ENCODE measurements at places on chromosomes 1 and 21.

DNA sequence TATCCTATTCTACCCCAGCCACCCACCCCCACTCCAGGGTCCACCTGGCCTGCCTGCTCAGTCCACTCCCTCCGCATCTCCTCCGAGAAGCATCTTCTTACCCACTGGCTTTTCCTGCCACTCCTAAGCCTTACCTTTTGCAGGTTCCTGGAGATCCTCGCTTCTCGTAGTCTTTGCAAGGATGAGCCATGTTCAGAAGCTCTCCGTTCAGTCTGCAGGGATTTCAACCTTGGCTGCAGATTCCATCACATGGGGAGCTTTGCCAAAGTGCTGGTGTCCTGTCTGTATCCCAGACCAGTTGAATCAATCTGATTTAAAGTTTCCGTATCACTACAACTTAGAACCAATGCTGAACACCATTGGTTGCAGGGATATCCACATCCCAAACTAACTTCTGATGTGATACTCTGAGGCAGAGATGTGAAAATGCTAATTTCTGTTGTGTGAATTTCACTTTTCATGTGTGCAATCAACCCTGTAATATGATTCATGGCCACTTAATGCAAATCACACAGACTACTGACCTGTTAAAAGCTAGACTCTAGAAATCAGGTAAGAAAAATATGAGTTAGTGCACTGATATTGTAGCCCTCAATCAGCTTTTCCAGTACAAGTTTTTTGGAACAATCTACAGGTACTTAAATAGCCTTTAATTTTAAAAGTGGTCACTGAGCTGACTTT is 61.9 kb downstream of the CAPN2 start:
- DNase-seq = no peak

GRCh38 chr1:13807209-13807608 is 107.2 kb downstream of the PRDM2 start:
- DNase-seq = peak; percentile 55

- DNase-seq = no peak
These were observed 2.0 kb downstream of the OPRD1 start for GRCh38 chr1:28813931-28814465.

DNA sequence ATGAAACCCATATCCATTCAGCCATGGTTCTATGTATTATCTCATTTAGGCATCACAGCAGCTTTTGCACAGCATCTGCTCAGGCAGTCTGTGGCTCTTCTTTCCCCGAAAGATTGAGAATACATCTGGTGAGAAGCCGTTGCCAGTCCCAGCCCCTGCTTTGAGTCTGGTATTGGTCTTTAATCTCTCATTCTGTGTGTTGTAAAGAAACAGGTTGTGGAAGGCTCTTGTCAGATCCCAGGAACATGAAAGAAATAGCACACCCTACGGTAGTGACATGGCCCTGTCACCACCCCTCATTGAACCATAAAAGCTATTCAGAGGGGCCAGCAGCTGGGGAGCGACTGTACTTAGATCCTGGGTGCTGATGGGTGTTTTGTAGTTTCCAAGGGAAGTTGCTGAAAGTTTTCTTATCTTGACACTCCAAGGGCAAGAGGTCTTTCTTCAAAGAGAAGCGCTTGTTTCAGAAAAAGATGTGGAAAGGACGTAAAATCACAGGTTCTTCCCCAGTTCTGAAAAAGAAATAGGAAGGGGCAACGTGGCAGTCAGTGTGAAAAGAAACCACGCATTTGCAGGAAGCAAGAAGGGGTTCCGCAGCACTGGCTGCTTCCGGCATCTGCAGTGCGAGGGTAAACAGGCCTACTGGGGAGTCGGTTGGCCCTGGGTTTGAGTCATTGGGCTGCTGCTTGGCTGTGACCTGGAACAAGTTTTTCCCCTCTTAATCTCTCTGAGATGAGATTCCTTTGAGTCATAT is 145.0 kb downstream of the DHRS3 start:
- DNase-seq = no peak

GRCh38 chr1:187078916-187079315 is 250.2 kb downstream of the PLA2G4A start:
- no peak for DNase-seq

GRCh38 chr1:213550804-213551203 is 437.0 kb upstream of the PROX1 start:
- DNase-seq = no peak

- DNase-seq = no peak
These were observed 18.3 kb downstream of the EDN2 start for GRCh38 chr1:41466146-41466545.

DNA sequence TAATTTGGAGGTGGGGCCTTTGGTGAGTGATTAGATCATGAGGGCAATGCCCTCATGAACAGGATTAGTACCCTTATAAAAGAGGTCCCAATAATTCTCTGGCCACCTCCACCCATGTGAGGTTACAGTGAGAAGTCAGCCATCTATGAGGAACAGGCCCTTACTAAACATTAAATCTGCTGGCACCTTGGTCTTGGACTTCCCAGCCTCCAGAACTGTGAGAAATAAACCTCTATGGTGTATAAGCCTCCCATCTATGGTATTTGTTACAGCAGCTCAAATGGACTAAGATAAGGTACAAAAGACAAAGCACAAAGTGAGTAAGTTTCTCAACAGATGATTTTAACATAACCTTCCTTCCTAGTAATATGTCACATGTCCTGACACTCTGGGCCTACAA is 22.3 kb downstream of the NRIP1 start:
- DNase-seq = no peak

GRCh38 chr1:167293057-167293456 is 72.4 kb downstream of the POU2F1 start:
- no peak for DNase-seq

DNA sequence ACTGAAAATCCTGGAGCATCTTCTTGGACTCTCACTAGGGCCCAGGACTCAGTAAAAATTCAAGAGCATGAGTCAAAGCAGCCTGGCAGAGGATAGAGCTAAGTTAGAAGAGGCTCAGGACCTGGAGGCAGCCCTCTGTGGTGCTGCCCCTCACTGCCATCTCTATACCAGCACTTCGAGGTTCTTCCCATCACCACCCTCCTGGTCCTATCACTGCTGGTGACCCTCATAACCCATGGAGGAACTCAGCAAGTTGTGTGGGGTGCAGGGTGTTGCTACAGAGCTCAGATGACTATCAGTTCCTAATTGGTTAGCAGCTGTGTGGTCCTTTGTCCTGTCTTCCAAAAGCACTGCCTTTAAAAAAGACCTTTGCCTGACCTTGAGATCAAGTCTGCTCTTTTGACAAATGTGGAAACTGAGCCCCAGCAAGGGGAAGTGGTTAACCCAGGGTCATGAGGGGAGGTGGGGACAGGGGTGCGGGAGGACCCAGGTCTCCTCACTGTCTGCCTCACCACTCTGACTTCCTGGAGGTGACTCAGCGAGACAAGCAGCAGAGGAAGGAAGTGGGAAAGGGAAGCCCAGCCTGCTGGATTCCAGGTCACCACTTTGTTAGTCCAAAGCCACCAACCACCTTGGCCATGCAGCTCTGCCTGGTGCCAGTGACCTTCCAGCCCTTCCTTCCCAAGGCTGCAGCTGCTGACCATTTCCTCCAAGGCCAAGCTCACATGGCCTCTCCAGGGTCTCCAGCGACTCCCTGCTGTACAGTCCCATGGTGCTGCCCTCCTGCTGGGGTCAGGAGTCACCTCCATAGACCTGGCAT is 199.4 kb upstream of the EDN2 start:
- no peak for DNase-seq

DNA sequence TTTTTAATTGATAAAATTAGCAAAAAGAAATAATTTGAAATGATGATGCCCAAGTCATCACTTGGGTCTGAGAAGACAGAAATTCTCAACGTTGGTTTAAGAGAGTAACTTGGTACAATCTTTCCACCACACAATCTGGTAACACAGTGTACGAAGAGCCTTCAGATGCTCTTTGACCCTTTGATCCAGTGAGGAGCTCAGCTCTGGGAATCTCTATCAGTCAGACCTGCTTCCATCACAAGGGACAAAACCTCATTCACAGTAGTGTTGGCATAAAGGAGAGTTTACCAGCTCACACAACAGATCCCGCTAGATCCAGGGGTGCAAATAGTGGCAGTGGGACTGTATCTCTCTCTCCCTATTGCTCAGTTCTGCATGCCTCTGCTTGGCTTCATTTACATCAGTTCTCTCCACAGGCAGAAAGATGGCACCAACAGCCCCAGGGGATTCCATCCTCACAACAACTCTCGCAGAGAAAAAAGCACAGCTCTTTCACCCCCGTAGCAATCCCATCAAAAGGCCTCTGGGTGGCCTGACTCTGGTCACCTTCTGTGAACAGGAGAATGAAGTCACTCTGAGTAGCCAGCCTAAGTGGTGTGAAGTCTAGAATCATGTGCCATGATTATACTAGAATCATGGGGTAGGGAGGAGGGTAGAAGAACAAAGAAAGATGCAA is 119.7 kb downstream of the ZNF281 start:
- DNase-seq = peak; percentile 65

DNA sequence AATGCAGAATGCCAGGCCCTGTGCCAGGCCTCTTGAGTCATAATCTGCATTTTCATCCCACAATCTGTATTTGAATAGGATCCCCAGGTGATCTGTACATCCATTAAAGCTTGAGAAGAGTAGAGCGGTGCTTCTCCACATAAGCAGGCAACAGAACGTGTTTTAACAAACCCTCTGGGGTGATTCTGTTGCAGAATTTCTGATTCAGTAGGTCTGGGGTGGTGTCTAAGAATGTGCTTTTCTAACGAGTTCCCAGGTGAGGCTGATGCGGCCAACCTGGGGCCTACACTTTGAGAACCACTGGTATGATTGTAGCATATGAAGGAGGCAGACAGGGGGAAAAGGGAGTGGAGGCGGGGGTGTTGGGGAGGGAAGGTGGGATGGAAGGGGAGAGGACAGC is 78.4 kb upstream of the POU3F1 start:
- DNase-seq = no peak

GRCh38 chr1:192550922-192551534 is 24.5 kb upstream of the RGS1 start:
- no peak for DNase-seq

DNA sequence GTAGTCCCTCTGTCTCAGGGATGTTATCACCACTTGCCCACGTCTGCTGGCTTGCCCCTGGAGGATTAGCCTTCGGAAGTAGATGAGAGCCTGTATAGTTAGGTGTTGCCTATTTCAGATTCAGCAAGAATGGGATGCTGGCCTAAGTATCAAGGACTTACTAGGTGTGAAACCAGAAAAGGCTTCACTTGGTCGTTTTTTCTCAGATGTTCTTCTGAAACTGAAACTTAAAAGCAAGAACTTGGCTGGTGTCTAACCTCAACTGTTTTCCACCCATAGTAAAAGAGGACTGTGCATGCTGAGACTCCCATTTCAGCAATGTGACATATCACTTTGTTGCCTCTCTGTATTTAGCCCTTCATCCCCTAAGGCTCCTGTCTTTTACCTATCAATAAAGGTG is 67.0 kb upstream of the LRRC53 start:
- no peak for DNase-seq

DNA sequence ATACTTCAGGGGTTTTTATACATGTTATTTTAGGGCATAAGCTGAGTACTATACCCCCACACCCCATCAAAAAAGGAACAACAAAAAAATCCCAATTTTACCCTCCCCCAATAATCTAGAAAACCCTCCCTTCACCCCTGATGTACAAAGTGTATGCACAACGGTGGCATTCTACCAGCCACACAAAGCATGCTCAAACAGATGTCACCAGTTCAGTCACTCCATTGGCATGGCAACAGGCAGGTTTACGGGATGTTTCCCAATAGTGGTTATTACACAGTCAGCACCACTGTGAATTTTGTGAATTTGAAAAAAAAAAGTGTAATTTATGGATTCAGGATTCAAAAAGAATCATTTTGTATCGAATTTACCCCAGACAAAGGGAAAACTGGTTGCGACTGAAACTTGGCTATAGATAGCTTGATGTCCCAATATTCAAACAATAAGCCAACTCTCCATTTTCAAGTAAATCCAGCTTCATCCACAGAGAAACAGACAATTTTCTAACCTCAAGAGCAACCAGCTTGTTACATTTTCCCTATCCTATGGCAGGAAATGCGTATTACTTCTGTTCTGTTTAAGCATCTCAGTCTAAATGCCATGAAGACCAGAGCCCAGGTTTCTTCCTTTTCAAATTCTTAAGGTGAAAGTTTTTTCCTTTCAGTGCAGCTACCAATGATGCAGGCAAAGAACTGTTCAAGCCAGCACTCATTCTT is 34.0 kb upstream of the SLC45A3 start:
- DNase-seq = no peak

DNA sequence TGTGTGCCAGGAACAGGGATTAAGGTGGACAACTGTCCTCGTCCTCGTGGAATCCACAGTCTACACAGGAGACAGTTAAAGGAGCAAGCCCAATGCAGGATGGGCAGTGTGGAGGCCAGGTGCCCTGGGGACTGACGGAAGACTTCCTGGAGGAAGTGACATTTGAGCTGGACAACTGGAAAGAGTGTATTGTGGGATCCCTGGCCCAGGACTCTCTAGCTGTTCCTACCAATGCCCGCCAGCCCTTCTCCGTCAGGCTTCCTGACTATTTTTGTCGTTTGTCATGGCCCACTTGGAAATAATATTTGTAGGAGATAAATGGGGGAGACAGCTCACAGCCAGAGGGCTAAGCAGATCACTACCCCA is 235.3 kb downstream of the TOMM20 start:
- DNase-seq = no peak

DNA sequence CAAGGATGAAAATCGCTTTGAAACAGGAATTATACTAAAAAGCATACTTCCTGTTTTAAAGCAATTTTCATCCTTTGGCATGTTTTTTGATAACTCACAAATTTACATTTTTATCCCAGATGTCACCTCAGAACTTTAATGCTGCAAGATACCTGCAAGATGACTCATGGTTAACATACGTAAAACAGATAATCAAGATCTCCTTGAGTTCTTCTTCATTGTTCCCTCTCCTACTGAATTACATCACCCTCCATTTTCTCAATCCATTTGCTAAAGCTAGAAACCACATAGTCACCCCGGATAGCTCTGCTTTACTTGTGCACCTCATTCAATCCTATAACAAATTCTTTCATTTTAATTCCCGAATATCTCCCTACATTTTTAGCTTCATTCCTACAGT is 1114.2 kb downstream of the PLA2G4A start:
- DNase-seq = no peak

- no peak for DNase-seq
These were observed 78.2 kb upstream of the CAPZB start for GRCh38 chr1:19563324-19564097.

DNA sequence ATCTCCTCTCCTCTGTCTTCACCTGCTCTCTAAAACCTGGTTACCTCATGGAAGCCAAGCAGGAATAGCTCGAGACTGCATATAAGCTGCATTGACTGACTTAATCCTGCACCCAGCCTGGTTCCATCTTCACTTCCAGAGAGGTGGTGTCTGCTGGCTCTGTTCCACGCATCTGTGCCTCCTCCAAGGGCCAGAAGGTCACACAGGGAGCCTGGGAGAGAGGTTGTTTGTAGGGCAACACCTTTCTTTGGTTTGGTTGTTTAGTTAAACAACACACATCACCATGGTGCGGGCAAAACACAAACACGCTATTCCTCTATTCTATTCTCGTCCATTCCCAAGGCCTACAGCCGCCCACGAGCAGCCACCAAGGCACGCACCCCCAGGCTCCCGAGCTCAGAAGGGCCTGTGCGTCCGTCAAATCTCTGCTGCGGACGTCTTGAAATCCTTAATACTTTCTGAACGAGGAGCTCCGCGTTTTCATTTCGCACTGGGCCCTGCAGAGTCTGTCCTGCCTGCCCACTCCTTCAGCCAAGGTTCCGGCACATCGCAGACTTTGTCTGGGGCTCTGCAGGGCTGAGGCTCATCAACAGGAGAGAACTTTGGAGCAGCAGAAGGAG is 116.2 kb downstream of the RIPK4 start:
- DNase-seq = no peak

- no peak for DNase-seq
These were observed 87.7 kb downstream of the LTN1 start for GRCh38 chr21:28904961-28905435.

GRCh38 chr1:182713492-182713891 is 29.1 kb upstream of the RGS8 start:
- no peak for DNase-seq
